Hippocampal formation (tissue), 2 donors: ENCODE measurements at places on chromosomes 6 and 20.
A peak's percentile ranks its signal among the peaks of the same experiment; 100 is the strongest.

DNA sequence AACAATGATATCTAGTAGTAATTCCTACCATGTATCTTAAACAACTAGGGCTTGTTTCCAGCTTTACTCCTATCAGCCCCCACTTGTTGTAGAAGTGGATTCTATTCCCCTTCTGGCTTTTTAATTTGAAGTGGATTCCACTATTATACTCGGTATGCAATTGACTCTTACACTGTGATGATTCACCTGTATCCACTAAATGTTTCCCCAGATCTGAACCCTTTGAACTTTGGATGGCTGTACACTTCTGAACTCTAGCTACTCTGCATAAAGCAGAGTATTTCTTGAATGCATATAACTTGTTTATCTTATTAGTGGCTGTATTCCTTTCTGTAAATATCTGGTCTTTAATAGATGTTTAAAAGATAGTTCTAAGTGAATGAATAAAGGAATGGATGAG, 538.4 kb upstream of the NRSN1 start:
- no peak for DNase-seq

GRCh38 chr20:49470922-49471321, 11.5 kb downstream of the KCNB1 start:
- no peak for DNase-seq

- no peak for DNase-seq
Measured at GRCh38 chr6:80930376-80930775, 822.1 kb downstream of the TENT5A start.

- no peak for DNase-seq
Measured at GRCh38 chr20:63150391-63150898, 65.5 kb downstream of the YTHDF1 start.

- no peak for DNase-seq
Measured at GRCh38 chr20:22003680-22004079, 298.2 kb downstream of the PAX1 start.

GRCh38 chr6:151723152-151723551, 84.3 kb upstream of the ESR1 start:
- no peak for DNase-seq

DNA sequence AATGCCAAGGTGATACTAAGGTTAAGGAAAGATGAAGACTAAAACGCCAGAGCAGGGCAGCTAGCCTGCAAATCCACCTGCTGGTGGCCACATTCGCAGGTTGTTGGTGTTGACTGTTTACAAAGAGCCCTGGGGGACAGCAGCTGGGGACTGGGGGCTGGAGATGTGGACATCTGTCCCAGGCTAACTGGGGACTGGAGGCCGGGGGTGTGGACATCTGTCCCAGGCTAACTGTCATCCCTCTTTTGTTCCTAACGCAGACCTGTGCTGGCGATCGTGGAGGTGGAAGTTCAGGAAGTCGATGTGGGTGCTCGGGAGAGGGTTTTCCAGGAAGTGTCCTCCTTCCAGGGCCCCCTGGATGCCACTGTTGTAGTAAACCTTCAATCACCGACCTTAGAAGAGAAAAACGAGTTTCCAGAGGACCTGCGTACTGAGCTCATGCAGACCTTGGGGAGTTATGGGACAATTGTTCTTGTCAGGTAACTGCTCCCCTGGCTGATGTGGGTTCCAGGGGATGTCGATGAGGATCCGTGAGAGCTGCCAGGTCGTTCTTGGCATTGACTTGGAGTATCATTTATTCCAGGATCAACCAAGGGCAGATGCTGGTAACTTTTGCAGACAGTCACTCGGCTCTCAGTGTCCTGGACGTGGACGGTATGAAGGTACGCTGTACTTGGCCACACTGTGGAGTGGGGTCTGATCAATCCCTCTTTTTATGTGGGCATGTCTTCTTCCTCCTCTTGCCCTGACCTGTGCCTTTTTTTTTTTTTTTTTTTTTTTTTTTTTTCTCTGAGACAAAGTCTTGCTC, 87.0 kb downstream of the SERAC1 start:
- no peak for DNase-seq

GRCh38 chr20:53594068-53595017, 704 bp upstream of the ZNF217 start:
- peak; percentile 95 for DNase-seq

DNA sequence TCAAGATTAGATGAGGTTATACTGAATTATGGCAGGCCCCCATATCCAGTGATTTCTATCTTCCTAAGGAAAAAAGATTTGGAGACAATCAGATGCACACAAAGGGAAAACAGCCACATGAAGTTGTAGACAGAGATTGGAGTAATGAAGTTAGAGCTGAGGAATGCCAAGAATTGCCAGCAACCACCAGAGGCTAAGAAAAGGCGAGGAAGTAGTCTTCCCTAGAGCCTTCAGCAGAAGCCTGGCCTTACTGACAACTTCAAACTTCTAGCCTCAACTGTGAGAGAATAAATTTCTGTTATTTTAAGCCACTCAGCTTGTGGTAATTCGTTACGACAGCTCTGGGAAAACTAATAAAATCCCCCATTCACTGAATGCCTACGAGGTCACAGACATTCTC, 473.9 kb downstream of the COL12A1 start:
- DNase-seq = no peak

- no peak for DNase-seq
Measured at GRCh38 chr6:834866-835265, 141.9 kb upstream of the EXOC2 start.

GRCh38 chr20:12528591-12529041, 480.2 kb upstream of the SPTLC3 start:
- DNase-seq = no peak

DNA sequence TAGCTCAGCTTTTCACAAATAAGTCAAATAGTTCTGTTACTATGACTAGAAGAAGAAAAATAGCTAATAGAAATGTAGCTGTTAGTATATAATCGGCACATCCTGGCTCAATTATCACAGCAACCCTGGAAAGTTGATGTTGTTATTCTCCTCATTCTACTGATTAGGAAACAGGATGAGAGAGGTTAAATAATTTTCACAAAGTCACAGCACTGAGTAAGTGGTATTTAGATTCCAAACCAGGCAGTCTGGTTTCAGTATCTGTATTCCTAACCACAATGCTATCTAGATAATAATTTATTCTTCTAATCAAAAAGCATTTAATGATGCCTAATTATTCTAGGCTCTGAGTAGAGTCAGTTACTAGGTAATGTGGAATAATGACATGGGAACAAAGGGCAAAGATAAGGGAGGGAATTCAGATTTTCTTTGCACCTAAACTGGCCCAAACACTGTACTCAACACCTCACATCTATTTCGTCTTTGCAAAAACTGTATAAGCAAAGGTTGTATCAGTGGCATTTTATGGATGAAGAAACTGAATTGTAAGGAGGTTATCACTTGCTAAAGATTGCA, 51.3 kb downstream of the PDE7B start:
- DNase-seq = no peak

DNA sequence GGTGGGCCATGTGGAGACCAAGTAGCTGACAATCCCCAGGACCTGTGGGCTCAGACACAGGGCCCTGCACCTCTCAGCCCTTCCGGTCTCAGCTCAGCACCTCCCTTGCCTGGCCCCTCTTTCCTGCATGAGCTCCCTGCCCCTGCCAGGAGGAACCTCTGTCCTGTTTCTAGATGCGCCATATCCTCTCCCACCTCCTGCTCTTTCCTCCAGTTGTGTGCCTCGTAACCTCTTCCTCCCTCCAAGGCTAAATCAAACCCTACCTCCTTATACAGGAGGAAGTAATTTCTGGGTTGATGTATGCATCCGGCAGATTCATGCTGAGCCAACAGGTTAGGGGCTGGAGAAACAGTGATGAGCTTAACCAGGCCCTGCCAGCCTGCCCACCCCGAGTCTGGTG, 30.9 kb downstream of the ITPR3 start:
- no peak for DNase-seq

DNA sequence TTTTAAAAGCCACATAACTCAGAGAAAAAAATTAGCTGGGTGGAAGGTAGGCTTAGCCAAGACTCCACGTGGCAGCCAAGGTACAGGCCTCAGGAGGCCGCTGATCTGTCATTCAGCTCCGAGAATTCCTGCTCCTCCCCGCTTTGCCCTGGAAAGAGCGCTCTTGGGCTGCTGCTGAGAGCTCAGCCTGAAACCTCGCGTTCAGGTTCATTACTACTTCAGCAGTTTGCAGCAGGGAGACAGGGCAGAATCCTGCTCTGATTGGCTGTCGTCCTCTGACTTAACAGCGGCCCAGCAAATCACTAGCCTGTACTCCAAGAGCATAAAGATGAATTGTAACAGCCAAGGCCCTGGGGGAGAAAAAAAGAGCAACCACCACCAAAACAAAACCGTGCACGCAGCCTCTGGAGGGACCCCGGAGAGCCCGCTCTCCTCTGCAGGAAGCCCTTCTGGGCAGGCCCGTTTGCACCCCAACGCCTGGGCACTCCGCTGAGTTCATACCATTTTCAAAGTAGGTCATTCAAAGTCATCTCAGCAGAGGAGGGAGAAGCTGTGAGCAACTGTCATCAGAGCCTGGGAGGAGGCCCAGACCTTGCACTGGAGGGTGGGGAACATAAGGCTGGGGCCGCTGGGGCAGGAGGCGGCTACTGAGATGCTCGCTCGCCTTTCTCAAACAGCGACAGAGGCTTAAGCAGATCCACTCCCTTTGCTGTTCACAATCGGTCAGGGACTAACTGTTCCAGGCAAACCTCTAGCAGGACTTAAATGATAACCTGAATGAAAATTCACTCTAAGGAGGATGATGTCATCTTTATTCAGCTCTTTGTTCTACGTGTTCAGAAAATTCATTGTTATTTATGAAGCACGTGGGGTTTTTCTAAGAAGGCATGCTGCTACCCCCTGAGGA, 42.3 kb upstream of the ATXN1 start:
- DNase-seq = peak; percentile 65

GRCh38 chr20:61514018-61514365, 261.9 kb downstream of the CDH4 start:
- DNase-seq = no peak

DNA sequence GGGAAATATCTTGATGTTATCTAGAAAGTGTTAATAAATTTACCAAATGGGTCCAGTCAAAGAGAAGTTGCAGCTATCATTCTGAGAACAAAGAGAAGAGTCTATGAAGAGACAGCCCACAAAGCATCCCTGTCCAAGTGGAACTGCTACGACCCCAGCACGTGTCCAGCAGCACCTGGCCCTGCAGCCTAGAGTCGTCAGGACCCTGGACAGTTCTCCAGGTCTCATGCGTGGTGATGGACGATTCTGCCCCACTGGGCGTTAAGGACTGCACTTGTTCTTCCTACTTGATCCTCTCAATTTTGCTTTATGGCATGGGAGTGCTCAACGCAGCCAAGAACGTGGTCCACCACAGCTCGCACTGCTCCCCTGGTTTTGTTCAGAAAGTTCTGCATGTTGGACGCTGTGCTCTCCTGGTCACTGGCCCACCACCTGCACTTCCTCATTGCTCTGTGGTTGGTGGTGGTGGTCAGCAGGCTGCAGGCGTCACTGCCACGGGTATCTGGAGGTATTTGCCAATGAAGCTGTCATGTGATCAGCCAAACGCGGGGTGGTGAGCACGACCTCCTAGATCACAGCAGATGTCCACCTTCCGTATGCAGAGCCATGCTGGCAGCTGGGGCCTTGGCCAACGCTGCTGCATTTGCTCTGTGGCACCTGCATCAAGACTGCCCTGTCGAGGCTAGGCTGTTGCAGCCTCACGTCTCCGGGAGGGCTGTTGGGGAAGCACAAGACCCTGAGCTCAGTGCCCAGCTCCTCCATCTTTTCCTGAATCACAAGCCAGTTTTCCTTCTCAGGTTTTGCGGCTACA, 356.4 kb downstream of the CDH4 start:
- no peak for DNase-seq

- no peak for DNase-seq
Measured at GRCh38 chr6:11767458-11767857, 11.1 kb downstream of the ADTRP start.

DNA sequence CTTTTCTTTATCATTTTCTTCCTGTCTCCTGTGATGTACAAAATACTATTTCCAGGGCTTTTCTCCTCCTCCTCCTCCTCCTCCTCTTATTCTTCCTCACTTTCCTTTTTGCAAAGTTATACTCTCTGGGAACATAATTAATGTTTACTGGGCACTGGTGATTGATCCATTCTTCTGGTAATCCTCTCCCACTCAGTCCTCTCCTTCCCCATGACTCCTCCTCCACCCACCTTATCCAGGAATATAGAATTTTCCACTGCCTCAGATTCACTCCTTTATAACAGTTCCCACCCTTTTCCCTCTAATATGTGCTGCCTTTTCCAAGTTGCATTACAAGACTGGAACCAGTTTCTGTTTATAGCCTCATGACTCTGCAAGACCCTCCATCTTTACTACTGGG, 62.5 kb upstream of the IYD start:
- DNase-seq = no peak

- no peak for DNase-seq
Measured at GRCh38 chr6:152225241-152225934, 411.8 kb downstream of the SYNE1 start.

- DNase-seq = no peak
Measured at GRCh38 chr20:54076259-54076658, 5.9 kb upstream of the BCAS1 start.

DNA sequence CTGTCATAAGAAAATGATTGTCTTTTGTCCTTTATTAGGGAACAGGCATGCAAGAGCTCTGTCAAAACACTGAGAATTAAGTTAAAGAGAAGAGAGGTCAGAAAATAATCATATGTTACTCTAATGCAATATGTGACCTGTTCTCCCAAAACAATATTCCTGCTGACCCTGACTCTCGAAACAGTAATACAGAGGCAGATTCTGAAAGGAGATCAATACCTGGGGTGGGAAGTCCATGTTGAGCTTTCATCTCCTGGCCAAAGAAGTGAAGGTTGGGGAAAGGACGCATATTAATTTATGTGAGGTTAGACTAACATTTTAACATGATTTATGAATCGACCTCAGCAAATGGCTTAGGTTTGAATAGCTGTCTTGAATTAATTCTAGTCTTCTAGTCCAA, 243.0 kb downstream of the PTPRK start:
- no peak for DNase-seq

DNA sequence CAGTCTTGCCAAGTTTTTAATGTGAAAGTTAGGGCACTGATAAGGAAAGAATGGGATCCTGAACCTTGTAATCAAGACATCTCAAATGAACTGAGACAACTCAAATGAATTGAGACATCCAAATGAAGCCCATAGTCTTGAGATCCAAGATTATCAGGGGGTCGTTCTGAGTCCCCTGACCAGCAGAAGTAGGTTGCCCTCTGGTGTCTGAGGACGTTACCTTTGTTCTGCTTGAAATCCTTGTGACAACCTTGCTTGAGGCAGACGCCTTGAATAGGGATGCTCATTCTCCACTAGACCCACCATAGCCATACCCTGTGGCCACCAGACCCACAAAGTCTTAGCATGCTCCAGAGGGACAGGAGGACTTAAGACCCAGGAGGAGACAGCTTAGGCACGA, 37.7 kb downstream of the ZBTB9 start:
- no peak for DNase-seq

DNA sequence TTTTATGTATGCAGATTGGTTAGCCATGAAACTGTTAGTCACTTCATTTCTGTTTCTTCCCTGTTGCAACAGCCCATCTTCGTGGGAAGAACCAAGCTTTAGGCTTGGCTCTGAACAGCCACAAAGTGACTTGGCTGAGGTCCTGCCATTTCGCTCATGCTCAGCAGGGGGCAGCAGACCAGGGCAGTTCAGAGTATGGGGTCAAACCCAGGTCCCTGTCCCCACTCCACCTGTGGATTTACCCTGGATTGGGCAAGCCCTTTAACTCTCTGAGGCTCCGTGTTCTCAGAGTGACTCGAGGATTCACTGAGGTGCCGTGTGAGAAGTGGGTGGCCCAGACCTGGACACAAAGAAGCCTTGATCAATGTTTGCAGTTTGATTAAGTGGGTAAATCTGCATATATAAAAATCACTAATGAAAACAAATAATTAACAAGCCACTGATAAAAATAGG, 19.8 kb upstream of the MAP1LC3A start:
- DNase-seq = no peak

GRCh38 chr6:38034274-38034914, 214.9 kb downstream of the ZFAND3 start:
- DNase-seq = no peak
